ENCODE measurements at places on chromosomes 6 and 20.

DNA sequence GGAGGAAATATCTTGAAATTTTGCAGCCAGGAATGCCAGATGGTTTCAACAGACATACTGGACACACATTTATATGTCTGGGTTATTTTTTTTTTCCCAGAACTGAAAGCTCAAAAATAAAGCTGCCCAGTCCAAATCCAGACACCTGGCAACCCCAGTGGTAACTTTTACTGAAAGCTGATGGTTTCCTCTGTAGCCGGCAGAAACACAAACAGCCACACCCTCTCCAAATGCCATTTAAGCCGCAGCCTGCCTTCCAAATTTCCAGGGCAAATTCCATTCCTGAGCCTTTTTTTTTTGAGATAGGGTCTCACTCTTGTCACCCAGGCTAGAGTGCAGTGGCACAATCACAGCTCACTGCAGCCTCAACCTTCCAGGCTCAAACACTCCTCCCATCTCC, 6.5 kb upstream of the PREX1 start:
- DNase-seq, result no peak

GRCh38 chr6:167130712-167131684, 8.1 kb downstream of the CCR6 start:
- DNase-seq, result peak; percentile 75

DNA sequence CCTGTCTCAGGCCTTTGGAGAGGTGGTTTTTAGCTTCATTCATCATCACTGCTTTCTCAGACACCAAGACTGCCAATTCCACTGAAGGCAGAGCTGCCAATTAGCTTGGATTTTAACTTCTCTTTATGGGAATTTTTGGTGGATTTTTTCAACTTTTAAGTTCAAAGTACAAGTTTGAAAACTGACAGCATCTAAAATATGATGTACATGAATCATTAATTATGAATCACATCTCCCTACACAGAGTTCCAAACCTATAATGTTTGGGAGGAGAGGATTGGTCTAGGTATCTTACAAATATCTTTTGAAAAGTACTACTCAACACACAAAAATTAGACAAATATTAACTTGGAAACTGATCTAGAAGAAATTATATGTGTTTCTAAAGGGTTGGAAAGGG, 25.5 kb downstream of the CNKSR3 start:
- DNase-seq, result no peak

DNA sequence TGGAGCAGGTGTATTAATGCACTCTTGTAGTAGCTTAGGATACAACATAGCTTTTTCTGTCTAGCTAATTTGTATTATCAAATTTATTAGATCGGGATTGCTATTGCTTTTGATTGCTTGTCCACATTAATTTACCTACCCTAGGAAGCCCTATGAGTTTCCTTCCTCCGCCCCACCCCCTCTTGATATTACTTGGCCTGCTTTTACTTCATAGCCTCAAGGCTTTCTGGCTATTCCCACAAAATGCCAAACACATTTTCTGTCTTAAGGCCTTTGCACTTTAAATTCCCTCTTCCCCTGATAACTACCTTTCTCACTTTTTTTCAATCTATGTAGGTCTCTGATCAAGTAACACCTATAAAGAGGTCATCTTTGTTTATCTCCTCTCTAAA, 99.1 kb upstream of the PRSS16 start:
- no peak for DNase-seq

- DNase-seq, result no peak
These were observed 41.2 kb upstream of the POLR1H start for GRCh38 chr6:30019819-30020218.

DNA sequence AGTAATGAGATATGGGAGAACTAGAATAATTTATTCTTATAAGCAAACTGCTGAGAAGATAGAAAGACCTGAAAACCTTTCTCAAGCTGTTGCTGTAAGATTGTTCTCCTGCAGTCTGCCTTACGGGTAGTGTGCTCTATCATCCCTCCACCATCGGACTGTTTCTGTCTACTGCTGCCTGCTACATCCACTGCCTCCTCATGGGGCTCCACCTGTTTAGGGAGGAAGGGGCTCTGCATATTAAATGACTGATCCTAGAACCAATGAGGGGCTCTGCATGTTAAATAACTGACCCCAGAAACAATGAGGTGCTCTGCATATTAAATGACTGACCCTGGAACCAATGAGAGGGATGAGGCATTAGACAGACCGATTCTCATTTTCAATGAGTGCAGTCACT, 654.6 kb downstream of the KIF16B start:
- DNase-seq, result no peak

- peak; percentile 32 for DNase-seq
These were observed 788 bp downstream of the UST start for GRCh38 chr6:148747471-148748165.

DNA sequence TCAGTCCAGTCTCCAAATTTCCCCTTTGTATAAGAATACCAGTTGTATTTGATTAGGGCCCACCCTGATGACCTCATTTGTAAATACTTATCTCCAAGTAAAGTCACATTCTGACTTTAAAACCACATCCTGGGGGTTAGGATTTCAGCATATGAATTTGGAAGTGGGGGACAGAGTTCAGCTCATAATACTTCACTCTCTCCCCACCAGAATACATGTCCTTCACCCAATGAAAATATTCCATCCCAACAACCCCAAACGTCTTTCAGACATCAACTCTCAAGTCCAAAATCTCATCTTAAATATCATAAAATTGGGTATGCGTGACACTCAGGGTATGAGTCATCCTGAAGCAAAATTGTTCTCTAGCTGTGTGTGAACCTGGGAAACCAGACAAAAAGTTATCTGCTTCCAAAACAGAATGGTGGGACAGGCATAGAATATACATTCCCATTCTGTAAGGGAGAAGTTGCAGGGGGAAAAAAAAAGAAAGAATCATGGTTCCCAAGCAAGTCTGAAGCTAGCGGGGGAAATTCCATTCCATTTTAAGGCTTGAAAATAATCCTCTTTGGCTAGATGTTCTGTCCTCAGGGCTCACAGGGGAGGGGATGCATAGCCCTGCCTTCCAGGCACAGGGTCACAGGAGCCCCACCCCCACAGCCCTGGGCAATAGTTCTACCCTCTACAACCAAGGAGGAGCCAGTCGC, 113.9 kb downstream of the ADAT2 start:
- DNase-seq, result no peak

DNA sequence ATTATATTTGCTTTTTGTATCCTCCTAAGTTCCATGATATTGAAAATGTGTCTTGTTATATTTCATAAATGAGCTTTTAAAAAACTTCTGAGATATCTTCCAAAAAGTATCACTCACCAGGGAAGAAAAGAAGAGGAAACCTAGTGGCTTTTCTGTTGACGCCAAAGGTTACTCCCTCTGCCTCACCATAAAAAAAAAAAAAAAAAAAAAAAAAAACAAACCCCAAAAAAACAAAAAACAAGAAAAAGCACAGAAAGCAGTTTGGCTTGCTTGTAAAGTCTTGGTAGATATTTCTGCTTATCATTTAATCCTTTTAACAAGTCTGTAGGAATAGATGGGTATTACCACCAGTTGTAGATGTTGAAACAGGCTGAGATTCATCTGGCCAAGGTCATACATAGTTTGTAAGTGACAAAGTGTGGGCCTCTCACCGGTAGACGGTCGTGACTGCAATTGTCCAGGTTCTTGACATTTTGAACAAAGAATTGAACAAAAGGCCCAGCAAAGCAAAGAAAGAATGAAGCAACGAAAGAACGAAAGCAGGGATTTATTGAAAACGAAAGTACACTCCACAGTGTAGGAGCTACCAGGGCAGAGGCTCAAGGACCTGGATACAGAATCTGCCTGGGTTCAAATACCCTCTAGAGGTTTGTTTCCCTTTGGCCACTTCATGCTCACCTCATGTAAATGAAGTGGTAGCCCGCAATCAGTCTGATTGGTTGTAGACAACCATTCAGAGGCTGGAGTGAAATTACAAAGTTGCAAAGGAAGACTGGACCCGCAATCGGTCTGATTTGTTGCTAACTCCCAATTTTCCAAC, 11.6 kb upstream of the ELOVL5 start:
- no peak for DNase-seq

DNA sequence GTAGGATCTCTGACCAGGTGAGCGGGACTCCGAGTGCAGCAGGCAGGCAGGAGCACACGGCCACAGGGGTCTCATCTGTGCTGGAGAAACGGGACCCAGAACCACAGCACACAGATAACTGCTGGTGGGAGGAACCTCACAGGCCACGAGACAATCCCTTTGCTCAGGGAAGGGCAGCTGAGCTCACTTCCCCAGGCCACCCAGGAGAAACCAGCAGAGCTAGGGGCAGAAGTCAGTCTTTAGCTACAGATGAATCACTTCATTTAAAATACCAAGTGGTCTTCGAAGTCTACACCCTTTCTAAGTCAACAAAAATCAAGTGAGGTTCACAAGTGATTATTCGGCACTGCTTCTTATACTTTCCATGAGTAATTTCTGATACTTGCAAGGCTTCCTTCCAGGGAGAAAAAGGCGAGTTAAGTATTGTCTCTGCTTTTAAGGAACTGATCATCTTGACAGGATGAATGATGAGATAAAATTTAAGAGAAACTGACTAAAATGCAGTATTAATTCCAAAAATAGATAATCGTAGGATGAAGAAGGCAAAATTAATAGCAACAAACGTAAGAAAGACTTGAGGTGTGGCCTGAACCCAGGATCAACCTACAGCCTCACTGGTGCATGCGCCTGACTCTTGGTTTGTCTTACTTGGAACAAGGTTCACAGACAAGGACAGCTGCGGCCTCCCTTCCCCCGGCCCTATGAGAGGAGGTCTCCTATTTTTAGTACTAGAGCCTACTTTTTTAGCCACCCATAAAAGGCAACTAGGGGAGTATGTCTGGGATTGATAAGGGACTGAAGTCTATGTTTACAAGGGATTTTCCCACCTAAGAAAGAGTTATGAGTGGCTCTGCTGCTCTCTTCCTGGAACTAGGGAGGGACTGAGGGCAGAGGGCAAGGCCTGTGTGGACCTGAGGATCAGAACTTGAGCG, 233.6 kb downstream of the TTLL2 start:
- DNase-seq, result no peak

- DNase-seq, result no peak
These were observed 36.1 kb upstream of the TGM3 start for GRCh38 chr20:2259731-2260130.

DNA sequence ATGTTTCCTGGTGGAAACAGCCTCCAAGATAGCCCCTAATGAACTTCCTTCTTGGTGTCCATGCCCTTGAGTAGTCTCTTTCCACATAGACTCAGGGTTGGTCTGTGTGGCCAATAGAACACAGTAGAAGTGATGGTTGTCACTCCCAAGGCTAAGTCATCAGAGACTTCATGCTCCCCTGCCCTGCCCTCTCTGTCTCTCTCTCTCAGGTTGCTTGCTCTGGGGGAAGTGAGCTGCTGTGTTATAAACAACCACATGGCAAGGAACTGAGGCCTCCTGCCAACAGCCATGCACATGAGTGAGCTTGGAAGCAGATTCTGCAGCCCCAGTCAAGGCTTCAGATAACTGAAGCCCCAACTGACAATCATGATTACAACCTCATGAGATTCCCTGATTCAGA, 85.3 kb upstream of the SLC22A16 start:
- DNase-seq, result no peak

DNA sequence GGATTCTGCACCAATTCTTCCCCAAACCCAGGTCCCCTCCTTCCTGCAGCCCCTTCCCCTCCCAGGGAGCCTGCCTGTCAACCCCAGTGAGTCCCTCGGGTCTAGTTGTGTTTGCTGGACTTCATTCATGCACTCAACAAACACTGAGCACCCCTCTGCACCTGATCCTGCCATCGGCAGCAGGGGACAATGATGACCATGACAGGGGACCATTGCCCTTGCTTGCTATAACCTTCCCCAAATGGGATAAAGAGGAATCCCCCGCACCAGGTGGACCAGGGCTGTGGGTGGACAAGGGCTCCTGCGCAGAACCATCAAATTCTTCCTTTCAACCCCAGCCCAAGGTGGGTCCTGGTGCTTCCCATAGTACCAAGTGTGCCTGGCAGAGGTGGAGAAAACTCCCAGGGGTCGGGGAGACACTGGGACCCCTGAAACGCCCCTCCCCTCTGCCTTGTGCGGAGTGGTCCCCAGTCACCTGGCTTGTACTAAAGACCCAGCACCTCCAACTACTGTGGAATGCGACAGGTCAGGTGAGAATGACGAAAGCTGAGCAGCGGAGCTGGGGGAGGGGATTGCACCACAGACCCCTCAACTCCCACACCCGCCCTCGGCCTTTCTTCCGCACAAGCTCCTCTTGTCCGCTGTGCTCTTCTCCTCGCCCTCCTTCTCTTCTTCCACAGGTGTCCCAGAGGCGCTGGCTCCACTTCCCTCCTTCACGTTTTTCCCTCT, 119.9 kb upstream of the ZNF217 start:
- no peak for DNase-seq

- DNase-seq, result no peak
These were observed 150.3 kb downstream of the TMEM242 start for GRCh38 chr6:157172830-157173536.

DNA sequence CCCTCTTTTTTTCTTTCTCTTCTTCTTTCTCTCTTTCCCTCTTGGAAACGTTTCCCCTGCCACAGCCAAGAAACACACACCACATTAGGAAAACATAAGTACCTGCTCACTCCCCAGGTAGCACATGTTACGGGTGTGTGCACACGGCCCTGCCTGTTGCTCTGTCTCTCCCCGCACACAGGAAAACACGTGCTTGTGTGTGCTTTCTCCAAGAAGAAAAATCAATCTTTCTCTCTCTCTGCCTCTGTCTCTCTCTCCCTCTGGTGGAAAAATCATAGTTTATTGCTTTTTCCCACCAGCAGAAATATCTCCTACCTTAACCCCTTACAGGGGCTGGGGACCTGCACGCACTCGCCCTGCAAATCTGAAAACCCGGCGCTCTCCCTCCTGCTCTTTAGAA, 102.3 kb downstream of the EDN3 start:
- DNase-seq, result peak; percentile 47

GRCh38 chr6:117138425-117138824, 126.9 kb upstream of the VGLL2 start:
- DNase-seq, result no peak

Measured in NCI-H774 (cell line).